NCI-H1436 (cell line): ENCODE measurements at places on chromosomes 1 and 21.

- DNase-seq = no peak
Observed at GRCh38 chr1:147526501-147526900, 14.8 kb upstream of the BCL9 start.

GRCh38 chr1:200628223-200628881 is 7.8 kb upstream of the KIF14 start:
- DNase-seq = no peak

- no peak for DNase-seq
Observed at GRCh38 chr1:109769330-109770078, 5.8 kb upstream of the EPS8L3 start.

DNA sequence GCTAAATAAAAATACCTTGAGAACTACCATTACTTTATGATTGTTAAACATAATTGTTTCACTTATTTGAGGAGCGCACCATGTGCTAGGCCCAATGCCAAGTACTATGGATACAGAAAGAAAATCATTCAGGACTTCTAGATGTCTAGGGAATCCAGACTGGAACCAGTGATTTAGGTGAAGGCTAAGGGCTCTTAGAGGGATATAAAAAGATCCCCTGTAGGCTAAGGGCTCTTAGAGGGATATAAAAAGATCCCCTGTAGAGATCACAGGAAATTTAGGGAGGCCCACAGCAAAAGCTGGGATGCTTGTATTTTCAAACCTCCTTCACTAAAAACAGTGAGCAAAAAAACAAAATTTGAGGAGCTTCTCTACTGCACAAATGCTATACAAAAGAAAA is 6.7 kb downstream of the TOR1AIP2 start:
- DNase-seq = no peak

GRCh38 chr1:35112668-35113067 is 33.5 kb downstream of the ZMYM1 start:
- DNase-seq = no peak

DNA sequence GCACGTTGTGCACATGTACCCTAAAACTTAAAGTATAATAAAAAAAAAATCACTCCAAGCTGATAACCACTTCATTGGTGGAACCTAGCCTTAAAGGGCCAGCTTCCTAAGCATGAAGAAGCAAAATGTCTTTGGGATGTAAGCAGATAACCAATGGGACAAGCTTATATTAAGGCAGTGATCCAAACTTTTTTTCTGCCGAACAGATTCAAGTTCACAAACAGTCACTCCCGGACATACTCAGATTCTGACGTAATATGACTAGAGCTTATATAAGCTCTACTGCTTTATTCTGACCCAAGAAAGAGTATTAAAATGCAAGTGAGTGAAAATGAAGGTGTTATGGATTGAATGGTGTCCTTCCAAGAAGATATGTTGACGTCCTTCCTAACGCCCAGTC is 44.9 kb upstream of the HIVEP3 start:
- no peak for DNase-seq

DNA sequence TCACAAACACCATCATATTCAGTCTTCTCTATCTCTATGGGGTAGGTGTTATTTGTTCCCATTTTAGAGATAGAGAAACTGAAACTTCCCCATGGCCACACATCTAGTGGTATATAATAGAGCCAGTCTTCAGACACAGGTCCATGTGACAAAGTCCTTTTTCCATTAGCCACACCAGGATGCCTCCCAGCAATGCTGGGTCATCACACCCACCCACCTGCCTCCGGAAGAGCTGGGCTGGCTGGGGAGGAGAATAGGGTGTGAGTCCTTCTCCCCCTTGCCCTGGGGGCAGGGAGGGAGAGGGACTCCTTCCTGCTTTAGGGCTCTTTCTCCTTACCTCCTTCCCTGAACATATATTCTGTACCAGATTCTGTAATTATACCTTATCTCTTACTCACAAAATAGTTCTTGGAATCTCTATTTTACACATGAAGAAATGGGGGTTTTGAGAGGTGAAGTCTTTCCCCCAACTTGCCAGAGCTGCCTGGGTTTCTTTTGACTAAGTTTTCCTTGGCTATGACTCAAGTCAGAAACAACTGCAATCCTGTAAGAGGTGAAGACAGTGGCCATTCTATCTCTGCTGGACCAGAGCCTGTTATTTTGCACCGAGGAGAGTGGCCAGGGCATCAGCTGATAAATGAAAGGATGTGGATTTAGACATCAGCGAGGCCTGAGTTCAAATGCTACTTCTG is 30.0 kb downstream of the SOX13 start:
- DNase-seq = no peak

DNA sequence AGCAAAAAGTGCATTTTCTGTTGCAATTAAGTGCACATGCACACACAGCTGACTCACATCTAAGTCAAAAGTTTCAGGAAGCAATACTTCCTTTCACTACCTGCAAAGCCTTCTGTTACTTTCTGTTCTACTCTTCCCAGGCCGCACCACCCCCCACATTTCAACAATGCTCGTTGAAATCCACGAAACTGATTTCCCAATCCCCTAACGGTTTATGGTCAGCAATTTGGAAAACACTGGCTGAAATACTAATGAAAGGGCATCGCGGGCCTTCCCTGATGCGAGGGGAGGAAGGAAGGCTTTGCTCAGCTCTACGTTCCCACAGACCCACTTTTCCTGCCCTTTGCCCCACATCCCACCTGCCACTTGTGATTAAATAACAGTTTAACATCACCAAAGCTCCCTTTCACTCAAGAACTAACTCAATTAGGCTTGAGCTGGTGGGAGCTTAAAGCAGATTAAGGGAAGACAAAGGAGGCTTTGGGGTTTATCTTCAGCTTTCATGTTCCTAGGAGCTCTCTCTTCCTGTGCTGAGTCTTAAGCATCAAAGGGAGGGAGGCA is 243.2 kb upstream of the RAB4A start:
- DNase-seq = no peak

- DNase-seq = no peak
Observed at GRCh38 chr21:38227401-38227800, 29.4 kb upstream of the KCNJ15 start.

DNA sequence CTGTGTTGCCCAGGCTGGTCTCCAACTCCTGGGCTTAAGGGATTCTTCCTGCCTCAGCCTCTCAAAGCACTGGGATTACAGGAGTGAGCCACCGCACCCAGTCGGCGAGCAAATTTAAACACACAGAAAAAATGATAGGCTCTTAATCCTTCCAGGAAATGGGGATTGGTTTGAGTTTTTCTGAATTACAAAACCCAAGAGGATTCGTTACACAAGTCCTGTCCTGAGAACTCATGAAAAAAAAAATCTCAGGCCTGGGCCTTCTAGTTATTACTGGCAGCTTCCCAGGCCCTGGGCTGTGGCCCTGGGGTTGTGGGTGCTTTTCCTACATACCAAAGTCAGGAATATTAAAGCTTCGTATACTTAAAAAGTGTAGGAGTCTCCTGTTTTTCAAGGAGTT is 6.3 kb upstream of the IFNGR2 start:
- DNase-seq = no peak

GRCh38 chr1:48943393-48943792 is 166.7 kb upstream of the BEND5 start:
- no peak for DNase-seq

DNA sequence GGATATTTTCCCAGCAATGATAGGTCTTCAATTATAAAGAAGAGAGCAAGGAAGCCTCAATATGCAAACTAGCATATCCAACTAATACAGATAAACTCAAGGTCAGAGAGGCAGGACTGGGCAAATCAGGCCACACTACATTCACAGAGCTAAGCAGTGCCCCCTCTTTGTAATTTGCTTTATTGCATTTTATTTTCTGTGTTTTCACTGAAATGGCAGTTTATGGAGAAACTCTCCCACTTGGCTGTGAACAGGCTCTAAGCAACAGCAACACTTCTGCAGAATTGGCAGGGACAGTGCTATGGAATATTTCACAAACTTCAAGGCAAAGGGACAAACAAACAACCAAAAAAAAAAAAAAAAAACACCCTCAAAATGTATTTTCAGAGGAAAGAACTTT is 93.4 kb upstream of the SOD1 start:
- DNase-seq = no peak

DNA sequence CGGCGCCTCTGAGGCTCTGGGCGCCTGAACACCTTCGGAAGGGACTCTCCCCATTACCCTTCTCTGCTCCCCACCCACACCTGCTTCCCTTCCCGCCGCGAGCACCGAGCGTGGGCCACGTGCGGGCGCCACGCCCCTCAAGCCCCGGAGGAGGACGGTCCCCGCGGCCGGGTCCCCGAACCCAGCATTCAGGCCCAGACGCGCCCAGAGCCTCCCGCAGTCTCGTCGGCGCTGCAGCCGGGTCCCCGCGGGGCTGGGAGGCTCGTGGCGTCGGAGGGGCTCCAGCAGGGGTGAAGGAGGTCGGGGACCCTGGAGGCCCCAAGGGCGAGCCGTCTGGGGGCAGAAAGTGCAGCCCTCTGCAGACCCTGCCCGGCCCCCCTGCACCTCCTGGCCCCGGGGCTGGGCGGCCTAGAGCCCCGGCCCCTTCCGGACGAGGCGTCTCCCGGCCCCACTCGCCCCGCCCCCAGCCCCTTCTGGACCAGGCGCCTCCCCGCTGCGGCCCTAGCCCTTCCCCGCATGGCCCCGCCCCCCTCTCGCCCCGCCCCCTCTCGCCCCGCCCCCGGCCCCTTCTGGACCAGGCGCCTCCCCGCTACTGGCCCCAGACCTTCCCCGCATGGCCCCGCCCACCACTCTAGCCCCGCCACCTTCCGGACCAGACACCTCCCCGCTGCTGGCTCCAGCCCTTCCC is 378 bp upstream of the SMIM1 start:
- peak; percentile 85 for DNase-seq

DNA sequence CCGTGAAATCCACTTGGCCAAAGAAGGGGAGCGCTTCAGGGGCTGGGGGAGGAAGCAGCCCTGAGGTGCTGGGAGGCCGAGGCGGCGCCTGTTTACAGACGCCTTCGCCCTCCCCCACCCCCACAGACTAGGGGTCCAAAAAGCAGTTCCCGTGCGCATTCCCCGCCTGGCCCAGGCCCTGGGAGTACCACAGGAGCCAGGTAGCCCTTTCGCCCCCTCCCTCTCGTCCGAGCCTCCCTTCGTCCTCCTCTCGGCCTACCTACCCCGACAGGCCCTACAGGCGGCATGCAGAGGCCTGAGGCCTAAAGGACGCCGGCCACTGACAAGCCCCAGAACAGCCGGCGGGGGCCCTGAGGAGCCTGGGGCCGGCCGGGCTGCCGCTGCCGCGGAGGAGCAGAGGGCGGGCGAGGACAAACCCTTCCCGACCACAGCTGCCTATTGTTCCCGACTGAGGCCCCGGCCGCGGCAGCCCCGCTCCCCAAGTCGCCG is 522 bp downstream of the RC3H1 start:
- DNase-seq = peak; percentile 27

DNA sequence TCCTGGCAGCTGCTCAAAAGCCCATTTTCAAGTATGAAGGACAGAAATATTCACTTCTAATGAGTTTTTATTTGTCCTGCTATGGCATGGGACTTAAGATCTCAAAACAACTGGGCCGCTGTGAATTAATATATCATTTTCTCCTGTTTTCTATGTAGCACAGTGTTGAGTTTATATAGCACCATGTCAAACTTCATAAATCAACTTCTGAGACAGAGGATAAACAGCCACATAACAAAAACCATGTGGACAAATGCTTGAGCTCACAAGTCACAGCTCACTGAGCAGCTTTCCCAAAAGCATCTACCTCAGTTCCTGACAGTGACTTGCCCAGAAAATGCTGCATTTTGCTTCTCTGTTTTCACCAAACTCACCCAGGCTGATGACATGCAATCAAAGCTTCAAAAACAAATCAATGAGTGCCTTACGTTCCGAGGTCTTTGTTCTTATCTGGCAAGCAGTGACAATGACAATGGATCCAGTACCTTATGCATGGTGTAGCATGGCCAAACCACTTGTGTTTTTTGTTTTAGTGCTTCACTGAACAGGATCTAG is 722.6 kb downstream of the LRRIQ3 start:
- DNase-seq = no peak

DNA sequence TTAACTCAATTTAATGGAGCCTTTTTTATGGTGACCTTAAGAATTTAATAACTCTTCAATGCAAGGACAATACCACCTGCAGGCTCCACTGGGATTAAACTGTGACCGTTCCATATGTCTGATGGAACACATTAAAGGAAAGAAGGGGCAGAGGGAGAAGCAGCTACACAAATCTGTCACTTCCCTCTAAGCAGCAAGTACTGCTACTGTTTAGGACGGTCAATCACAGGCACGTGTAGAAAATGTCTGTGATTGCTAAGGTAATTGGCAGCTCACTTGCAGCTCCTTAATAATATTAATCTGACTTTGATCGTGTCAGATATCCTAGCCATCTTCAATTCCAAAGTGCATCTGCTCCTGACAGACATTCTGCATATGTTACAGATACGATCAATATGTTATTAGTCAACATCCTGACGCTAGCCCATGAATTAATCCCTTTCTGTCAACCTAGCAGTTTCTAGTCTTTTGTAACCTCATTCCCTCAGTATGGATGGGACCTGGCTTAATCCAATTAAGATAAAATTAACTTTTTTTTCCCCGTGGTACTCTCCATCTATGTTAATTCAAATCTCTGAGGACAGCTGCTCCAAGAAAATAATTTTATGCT is 1012.4 kb downstream of the AMY1C start:
- no peak for DNase-seq

DNA sequence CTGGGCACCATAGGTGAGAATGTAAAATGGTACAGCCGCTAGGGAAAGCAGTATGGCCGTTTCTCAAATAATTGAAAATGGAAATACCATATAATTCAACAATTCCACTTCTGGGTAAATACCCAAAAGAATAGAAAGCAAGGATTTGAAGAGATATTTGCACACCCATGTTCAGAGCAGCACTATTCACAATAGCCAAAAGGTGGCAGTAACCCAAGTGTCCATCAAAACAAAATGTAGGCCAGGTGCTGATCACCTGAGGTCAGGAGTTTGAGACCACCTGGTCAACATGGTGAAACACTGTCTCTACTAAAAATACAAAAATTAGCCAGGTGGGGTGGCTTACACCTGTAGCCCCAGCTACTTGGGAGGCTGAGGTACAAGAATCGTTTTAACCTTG is 62.1 kb downstream of the OLIG1 start:
- no peak for DNase-seq

- DNase-seq = no peak
Observed at GRCh38 chr1:185574139-185574875, 159.9 kb upstream of the HMCN1 start.

DNA sequence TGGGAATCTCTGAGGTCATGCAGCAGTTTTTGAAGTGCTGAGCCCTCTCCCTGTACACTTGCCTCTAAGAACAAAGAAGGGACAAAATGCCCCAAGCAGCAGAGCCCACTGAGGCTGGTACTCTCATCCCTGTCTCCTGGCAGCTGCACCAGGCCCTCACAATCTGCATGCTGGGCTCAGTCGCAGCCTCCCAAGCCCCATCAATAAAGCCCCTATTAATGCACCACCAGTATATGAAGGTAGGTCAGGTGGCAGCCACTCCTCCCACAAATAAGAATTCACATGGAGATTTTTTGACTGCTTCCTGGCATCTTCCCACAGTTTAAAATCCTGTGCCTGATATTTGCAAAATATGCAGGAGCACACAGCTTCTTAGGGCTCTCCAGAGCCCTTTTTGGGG is 181.2 kb upstream of the PALMD start:
- no peak for DNase-seq

GRCh38 chr1:180502361-180503279 is at the start of gene ACBD6:
TSS of gene ACBD6 (minus strand) at chr1:180502577. CDS start at chr1:180502266, 311 bp downstream.
- DNase-seq = peak; percentile 76
